ENCODE measurements at places on chromosomes 3 and 15. TPM values are rescaled to one million over a fixed set of nuclear protein-coding genes. Genes with fewer than 3 reads are reported as not detected.

The TIPARP gene
- total RNA-seq = 28.5 TPM

- DNase-seq = no peak
These were observed 1.4 kb downstream of the PLEKHO2 start for GRCh38 chr15:64842986-64843561.

GRCh38 chr3:49454458-49454857, 15.6 kb upstream of the DAG1 start:
- no peak for DNase-seq

DNA sequence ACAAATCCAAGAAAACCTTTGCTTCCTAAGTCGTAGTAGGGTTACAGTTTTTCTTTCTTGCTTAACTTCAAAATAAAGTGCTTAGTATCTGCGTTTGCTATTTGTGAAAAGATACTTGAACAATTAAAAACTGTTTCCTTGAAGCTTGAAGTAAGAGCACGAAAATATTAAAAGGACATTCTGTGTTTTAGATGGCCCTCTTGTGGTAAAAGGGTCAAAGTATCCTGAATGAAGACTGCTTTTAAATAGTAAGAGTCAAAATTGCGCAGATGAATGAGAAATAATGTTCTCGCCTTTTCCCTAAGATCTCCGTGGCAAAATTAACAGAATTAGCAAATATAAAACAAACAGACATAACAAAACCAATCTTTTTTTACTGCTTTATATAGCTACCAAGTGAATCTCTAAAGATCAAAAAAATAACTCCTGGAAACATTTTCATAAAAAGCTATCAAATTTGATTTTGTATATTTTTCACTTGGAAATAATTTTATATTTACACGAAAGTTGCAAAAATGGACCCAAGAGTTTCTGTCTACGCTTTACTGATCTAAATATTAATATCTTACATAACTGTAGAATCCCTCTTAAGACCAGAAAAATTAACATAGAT, 175.4 kb downstream of the MBNL1 start:
- DNase-seq = no peak

DNA sequence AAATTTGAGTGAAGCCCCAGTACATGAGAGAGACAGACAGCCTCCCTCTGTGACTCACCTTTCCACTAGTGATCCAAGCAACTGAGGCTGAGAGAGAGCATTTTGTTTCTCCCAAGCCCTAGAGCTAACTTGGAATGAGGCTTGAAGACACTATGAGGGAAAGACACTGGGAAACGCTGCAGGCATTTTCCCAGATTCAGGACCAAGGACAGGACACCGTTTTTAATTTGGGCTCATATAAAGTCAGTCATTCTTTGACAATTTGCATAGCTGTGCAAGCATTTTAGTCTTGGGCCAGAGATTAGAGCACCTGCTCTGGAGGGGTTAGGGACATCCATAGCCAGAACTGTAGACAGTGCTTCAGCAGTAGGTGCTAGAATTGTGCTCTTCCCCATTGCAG, 249.0 kb downstream of the AGBL1 start:
- no peak for DNase-seq

DNA sequence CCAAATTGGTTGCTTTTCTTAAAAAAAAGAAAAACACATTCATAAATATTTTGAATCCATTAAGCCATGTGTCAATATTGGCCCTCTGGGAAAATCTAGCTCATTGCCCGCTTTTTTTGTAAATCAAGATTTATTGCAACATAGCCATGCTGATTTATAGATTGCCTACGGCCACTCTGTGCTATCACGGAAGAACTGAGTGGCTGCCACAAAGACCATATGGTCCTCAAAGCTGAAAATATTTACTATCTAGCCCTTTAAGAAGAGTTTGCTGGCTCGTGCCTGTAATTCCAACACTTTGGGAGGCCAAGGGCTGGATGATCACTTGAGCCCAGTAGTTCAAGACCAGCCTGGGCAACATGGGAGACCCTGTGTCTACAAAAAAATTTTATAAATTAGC, 45.9 kb downstream of the IL5RA start:
- no peak for DNase-seq

DNA sequence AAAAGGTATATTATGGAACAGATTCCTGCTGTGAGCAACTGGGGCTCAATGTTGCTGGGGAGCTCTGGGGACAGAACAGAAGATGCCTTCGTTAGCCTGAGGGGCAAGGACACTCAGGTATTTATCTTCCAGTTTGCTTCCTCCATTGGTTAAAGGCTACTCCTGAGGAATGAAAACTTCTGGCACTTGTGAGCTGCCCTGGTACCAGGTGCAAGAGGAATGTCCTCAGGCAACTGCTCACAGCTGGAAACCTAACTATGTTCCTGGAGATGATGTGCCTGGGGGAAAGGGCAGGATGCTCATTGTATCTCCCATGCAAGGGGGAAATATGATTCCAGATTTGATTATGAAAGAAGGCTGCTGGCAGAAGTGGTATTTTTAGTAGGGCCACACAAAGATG, 54.0 kb upstream of the BBX start:
- no peak for DNase-seq

- DNase-seq = no peak
These were observed 31.5 kb upstream of the IMPG2 start for GRCh38 chr3:101351829-101352228.

DNA sequence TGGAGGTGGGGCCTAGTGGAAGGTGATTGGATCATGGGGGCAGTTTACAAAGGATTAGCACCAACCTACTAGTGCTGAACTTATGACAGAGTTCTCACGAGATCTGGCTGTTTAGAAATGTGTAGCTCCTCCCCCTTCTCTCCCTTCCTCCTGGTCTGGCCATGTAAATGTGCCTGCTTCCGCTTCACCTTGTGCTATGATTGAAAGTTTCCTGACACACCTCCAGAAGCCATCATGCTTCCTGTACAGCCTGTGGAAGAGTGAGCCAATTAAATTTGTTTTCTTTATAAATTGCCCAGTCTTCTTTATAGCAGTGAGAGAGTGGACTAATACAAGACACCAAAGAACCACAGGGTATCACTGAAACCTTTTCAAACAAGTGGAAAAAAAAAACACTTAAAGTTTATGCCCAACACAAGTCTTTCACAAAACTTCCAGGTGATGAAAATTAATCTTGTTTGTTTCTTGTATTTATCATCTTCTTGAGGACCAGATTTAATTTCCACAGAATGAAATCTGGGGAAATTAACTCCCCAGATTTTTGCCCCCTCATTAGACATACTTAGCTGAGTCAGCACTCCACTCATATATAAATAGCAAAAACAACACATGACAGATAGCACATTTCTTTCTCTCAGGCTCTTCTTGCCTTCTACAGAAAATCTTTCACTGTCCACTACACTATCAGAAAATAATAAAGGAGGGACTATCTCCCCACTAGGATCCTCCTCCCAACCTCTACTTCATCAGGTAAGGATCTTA, 847.2 kb downstream of the TUSC7 start:
- no peak for DNase-seq

GRCh38 chr3:24160424-24161095, 215.5 kb downstream of the NR1D2 start:
- no peak for DNase-seq

- no peak for DNase-seq
These were observed 100.2 kb upstream of the CFAP20DC start for GRCh38 chr3:59150039-59150438.

The RTP4 gene
- 5.4 TPM for total RNA-seq

- DNase-seq = no peak
These were observed 32.4 kb upstream of the PIK3R4 start for GRCh38 chr3:130779031-130779430.

DNA sequence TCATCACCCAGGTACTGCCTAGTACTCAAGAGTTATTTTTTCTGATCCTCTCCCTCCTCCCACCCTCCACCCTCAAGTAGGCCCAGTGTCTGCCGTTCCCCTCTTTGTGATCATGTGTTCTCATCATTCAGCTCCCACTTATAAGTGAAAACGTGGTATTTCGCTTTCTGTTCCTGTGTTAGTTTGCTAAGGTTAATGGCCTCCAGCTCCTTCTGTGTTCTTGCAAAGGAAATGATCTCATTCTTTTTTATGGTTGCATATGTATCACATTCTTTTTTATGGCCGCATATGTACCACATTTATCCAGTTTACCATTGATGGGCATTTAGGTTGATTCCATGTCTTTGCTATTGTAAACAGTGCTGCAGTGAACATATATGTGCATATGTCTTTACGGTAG, 8.2 kb upstream of the GANC start:
- DNase-seq = no peak

GRCh38 chr3:143041903-143042302, 40.5 kb downstream of the U2SURP start:
- DNase-seq = no peak

DNA sequence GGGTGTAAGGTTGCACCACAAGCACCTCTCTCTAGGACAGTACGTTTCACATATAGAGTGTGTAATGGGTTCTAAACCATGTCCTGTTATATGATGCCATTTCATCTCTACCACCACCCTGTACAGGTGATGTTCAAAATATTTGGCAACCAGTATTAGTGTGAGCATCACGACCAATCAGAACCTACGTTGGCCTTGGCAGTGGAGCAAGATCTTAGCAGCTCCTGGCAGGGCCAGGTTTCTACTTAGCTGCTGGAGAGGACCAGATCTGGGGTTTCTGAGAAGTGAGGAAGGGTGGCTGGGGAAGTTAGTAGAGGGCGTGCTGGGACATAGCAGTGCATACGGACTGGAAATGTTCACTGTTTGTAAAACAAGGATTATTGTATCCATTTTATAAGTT, 23.1 kb upstream of the MITF start:
- DNase-seq = no peak

The ATOSA gene
- 40.4 TPM for total RNA-seq

The GALNT15 gene
- total RNA-seq = 3.9 TPM

DNA sequence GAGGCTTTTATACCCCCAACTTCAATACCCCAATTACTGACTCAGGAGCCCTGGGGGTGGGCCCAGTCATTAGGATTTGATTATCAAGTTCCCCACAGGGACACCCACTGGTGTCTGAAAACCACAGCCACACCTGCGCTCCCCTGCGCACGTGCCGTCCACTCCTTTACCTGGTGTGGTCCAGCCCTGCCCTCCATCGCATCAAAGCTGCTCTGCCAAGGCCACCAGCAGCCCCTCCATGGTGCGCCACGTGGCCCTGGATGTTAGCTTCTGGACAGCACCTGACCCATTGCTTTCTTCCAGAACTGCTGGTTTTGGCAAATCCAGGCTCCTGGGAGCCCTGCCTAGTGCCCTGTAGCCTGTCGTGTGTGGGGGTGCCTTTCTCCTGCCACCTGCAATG, 136.3 kb downstream of the NSMCE3 start:
- no peak for DNase-seq

GRCh38 chr3:145752576-145752975, 408.4 kb downstream of the PLOD2 start:
- DNase-seq = no peak

- peak; percentile 47 for DNase-seq
These were observed 210.8 kb upstream of the ROPN1 start for GRCh38 chr3:124202754-124203153.

The SLC38A3 gene
- total RNA-seq = 2.2 TPM

DNA sequence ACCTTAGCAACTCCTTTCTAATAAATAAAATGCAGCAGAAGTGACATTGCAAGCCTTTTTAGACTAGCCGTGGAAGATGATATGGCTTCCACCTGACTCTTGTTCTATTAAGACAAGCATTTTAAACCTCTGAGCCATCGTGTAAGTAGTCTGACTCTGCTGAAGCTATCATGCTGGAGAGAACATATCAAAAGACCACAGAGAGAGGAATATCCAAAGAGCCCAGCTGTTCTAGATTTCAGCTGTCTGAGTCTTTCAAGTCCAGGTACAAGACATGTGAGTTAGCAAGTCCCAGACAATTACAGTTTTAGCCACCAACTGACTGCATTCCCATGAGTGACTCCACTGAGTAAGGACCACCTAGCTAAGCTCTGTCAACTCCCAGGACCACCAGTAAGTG, 517.0 kb upstream of the NAALADL2 start:
- DNase-seq = no peak

- peak; percentile 26 for DNase-seq
These were observed 768 bp downstream of the ANO10 start for GRCh38 chr3:43620831-43621655.

GRCh38 chr15:75584121-75584520, 5.0 kb upstream of the PTPN9 start:
- DNase-seq = no peak

- DNase-seq = no peak
These were observed 52.3 kb downstream of the CRTAP start for GRCh38 chr3:33166095-33166494.

DNA sequence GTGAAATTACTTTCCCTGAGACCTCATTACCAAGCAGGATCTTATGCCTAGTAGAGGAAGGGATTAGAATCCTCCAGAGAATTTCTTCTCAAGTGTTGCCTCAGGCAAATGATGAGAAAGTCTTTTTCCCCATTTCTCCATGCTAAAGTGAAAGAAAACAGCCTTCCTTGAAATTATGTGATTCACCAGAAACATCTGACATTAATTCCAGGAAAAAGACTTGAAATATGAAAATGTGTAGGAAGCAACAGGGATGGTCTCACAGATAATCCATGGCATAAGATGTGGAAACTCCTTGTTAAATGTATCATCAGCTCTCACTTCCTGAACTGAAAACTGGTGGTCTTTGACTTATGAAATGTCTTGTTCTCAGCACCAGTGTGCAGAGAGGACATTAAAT, 17.9 kb upstream of the ABI3BP start:
- DNase-seq = no peak

DNA sequence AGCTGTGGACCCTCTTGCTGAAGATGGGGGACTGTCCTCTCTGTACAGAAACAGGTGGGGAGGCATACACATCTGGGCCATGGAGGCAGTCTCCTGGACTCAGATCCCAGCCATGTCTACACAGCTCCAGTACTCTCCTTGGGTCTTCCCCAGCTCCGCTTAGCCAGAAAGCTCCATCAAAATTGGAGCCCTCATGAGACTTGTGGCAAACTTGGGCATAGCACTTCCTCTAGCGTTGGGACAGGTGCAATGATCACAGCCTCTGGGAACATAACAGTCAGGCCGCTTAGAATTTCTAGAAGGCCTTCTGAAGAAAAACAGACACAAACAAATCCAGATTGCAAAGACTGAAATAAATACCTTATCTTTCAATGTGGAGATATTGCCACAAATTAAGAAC, 634.3 kb upstream of the GOLIM4 start:
- no peak for DNase-seq

The CCR9 gene
- total RNA-seq = 0.23 TPM

The SLC51B gene
- total RNA-seq = 0.37 TPM

The TUBGCP4 gene
- total RNA-seq = 22.0 TPM

GRCh38 chr3:12815719-12816118, 19.2 kb downstream of the CAND2 start:
- no peak for DNase-seq

The GATA2 gene
- total RNA-seq = 22.8 TPM

The EPHB1 gene
- total RNA-seq = 2.0 TPM

Data from mucosa of gallbladder (tissue), 1 donor.